ENCODE measurements at places on chromosomes 5 and 9. TPM values are rescaled to one million over a fixed set of nuclear protein-coding genes. Genes with fewer than 3 reads are reported as not detected.

IFNA21 gene
- total RNA-seq: not detected

GM2A gene
- total RNA-seq: 35.0 TPM

CDH9 gene
- not detected for total RNA-seq

PALM2AKAP2 gene
- 1.9 TPM for total RNA-seq

CCL27 gene
- not detected for total RNA-seq

C9orf153 gene
- total RNA-seq: 0.32 TPM

IL5 gene
- total RNA-seq: not detected

SPATA31D1 gene
- total RNA-seq: under 0.01 TPM

SLC28A3 gene
- total RNA-seq: 0.16 TPM

PLAC8L1 gene
- total RNA-seq: not detected
